IMR-90 (cell line): ENCODE measurements at places on chromosomes 11 and 22. TPM values are rescaled to one million over a fixed set of nuclear protein-coding genes. Genes with fewer than 3 reads are reported as not detected.

MS4A6E gene
- polyA plus RNA-seq: not detected in 2 replicates

GNG3 gene
- polyA plus RNA-seq: not detected in 2 replicates

ZP1 gene
- polyA plus RNA-seq: 1.2 and 1.6 TPM in 2 replicates

ANO3 gene
- polyA plus RNA-seq: 0.01 and 0.02 TPM in 2 replicates

SLC7A4 gene
- polyA plus RNA-seq: 0.03 and 0.06 TPM in 2 replicates

FAM111B gene
- 2.9 and 3.2 TPM in 2 replicates for polyA plus RNA-seq

SART1 gene
- polyA plus RNA-seq: 42.2 and 43.5 TPM in 2 replicates

DNA sequence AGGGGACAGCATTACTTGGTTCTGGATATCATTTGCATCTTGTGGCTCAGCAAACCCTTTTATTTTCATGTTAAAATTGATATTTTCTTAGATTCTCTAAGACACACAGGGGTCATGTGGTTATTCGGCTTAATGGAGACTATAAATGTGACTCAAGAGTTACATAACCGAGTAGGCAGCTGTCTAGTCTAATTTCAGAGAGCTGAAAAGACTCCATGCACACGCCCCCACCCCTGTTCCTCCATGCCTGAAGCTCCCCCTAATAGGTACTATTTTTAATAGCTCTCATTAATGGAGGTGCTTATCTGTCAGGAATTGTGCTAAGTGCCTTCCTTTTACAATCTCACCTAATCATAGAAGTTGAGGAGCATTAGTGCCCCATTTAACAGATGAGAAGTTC is 189.2 kb upstream of the ARHGAP20 start:
- no peak for DNase-seq

- DNase-seq: peak; percentile 28
Observed at GRCh38 chr11:35056391-35057093, 82.4 kb upstream of the CD44 start.

DNA sequence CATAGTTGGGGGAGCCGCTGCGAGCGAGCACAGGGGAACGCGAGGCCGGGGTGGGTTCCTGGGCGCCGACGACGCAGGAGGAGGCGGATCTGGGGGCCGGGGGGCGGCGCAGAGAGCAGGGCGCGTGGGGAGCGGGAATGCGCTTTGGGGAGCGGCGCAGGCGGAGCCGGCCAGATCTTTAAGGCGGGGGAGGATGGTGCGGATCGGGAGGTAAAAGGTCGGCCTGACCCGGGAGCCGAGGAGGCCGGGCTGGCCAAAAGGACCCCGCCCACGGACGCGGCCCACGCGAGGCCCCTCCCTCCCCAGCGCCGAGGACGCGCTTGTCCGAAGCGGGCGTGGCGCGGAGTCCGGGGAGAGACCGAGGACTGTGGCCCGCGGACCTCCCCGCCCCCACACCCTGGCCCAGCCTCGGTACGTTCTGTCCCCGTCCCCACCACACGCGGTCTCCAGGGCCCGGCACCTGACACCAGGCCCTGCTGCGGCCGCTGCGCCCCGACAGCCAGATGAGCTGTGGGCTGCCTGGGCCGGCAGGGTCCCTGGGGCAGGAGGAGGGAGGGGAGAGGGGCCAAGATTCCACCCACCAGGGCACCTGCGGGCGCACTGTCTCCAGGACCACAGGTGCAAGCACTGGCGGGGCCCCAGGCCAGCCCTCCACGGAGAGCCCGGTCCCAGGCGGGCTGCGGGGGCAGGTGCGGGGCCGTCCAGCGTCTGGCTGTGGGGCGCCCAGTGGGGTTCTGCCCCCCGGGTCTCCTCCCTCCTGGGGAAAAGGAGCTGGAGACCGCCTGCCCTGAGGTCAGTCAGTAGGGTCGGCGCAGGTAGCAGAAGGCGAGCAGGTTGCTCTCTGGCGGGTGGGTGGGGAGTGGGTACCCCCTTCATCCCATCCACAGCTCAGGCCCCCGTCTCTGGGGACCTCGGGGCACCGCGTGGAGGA is 10.9 kb downstream of the PIM3 start:
- no peak for DNase-seq

- DNase-seq: no peak
Observed at GRCh38 chr22:49896201-49896600, 22.0 kb downstream of the ALG12 start.

DNA sequence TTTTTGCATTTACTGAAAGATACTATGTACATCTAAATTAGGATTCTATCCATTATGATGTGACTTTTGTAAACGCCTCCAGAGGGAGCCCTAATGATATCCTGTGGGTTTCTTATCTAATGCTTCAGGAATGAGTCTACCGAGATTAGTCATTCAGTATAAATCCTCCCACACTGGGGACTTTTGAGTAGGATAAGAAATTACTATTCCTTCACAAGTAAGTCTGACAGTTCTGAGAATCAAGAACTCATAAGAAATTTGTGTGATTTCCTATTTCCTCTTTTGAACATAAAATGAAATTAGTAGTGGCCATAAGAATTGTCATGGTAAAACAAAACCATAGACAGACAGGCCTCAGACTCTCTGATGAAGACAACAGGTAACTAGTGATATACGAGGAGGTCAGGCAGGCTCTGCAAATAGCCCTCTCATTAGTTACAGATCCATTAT is 10.0 kb upstream of the OR5M1 start:
- peak; percentile 34 for DNase-seq

- DNase-seq: peak; percentile 85
Observed at GRCh38 chr11:12862696-12863469, 146.2 kb upstream of the RASSF10 start.

DNA sequence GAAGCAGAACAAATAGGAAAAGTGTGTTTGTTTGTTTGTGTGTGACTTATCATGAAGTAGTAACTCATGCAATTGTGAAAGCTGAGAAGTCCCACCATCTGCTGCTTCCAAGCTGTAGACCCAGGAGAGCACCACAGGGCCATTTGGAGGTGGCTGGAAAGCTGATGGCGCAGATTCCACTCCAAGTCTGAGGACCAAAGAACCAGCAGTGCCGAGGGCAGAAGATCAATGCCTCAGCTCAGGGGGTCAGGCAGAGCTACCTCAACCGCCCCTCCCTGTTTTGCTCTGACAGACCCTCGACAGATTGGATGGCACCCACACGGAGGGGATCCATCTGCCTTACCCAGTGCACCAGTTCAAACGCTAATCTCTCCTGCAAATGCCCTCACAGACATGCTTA is 896.2 kb downstream of the BRD1 start:
- DNase-seq: no peak

- DNase-seq: no peak
Observed at GRCh38 chr22:47602732-47603131, 840.3 kb downstream of the TBC1D22A start.

DNA sequence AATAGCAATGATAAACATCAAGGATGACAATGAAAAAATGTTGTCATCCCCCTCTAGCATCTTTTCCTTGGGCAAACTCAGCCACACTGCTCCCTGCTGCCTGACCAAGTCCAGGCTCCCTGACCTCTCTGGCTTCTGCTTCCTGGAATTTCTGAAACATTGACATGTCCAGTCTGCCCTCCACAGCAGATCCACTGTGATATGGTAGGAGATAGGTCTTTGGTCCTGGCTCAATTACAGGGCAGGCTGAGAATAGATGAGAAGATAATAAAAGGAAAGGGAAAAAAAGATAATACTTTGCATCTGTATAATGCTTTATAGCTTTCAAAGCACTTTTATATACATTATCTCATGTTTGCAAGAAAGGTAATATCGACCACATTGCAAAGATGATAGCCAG is 417.7 kb downstream of the BUD13 start:
- DNase-seq: no peak

DNA sequence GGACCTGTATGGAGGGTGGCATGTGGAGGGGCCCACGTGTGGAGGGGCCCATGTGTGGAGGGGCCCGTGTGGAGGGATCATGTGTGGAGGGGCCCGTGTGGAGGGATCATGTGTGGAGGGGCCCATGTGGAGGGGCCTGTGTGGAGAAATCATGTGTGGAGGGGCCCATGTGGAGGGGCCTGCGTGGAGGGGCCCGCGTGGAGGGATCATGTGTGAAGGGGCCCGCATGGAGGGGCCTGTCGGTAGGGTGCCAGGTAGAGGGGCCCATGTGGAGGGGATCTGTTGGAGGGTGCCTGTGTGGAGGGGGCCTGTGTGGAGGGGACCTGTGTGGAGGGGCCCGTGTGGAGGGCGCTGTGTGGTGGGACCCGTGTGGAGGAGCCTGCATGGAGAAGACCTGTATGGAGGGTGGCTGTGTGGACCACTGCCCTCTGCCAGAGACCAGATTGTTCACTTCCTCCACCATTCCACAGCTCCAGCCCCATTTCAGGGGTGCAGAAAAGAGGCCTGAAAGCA is 47.0 kb downstream of the IGLL5 start:
- no peak for DNase-seq

GRCh38 chr11:66985508-66986177 is 10.5 kb downstream of the C11orf86 start:
- no peak for DNase-seq

DNA sequence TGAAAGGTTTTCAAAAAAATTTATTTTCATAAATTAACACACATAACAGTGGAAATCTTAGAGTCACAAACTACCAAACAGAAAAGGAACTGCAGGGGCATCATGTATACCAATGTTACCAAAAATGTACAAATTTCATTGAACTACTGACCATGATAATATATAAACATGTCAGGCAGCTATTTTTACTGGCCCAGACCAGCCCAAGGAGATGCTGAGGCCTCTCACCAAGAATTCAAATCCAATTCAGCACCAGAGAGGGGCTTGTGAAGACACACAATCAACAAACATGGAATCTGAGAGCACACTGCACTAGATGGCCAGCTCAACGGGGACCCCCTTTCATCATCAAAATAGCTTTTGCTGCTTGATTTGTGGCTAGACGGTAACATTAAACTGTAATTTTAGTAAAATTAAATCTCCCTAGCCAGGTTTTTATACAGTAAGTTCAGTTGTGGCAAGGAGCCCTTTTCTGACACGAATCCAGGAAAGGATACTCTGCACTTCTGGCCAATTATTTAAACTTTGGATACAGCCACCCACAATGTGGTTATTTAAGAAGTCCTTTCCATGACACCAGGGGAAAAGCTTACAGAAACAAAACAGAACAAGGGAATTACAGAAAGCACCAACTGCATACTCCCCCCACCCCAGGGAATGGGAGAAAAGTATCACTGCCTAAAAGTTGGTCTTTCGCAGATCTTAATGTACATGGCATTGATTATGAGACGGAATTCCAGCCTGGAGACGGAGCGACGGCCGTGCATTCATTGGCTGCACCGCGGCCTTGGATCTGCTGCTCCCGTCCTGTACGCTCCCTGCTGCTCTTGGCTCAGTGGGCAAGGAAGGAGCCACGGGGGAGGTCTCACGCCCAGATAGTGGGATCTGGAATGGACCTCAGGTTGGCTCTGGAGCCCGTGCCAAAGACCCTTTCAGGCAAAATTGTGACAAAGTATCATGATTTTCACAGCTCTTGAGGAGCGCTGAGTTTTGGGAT is 19.6 kb upstream of the PISD start:
- DNase-seq: peak; percentile 60

- DNase-seq: no peak
Observed at GRCh38 chr11:100824041-100824809, 137.1 kb downstream of the ARHGAP42 start.

GRCh38 chr11:2526808-2527381 is 82.1 kb downstream of the KCNQ1 start:
- DNase-seq: no peak

DNA sequence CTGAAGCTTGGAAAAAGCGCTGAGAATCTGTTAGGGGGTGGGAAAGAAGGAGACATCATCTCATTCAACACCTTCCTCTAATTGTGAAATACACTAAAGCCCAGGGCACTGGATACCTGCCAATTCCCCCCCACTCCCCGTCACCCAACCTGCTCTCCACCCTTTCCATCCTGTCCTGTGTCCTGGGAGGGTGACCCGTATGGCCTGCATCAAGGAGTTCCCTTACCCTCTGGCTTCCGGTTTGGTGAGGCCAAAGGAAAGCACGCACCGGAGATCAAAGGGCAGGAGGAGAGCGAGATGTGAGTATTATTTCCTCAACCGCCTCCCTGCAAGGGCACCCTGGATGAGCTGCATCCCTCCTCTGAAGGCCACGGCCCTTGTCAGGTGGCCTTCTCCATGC is 65.0 kb upstream of the PTPRJ start:
- no peak for DNase-seq

GRCh38 chr22:39405346-39406085 is 5.9 kb downstream of the TAB1 start:
- peak; percentile 65 for DNase-seq

DNA sequence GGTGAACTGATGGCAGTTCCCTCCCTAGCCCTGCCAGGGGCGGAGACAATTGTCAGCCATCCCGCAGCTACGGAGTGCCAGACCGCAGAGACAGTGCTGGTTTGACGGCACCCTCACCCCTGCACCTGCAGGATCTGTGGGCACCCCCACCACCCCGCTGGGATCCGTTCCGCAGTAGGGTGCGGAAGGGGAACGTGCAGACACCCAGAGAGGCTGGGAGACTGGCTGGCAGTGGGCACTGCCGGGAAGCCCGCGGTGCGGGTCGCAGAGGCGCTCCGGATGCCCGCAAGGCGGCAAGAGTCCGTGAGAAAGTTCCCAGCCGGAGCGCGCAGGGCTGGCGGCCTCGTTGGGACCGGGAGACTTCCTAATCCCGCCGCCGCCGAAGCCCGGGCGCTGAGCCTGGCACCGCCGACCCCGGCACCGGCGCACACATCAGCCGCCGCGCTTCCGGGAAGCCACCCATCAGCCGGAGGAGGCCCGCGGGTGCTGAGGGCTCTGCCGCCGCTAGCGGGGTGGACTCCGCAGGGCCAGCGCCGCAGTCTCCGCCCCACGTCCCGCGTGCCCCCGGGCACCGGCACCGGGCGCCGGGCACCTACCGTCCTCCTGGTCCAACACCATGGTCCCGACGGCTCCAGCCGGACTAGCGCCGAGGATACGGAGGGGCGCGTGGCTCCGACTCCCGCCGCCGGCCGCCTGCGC is 4.3 kb upstream of the LMO1 start:
- DNase-seq: no peak

DNA sequence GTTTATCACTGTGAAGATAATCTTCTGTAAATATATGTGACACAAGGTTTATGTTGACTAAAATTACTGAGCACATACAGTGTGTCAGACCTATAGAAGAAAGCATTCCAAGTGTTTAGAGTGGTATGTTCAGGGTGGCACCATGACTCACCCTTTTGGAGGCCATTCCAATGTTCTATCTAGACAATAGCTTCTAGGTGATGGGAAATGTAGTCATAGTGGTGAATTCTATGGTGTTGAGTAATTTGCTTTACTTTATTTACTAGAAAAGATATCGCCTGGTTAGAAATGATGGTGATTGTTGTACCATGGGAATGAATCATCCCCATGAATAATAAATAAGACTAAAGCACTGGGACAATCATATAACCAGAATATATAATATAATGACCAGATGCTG is 72.9 kb upstream of the OR4C15 start:
- no peak for DNase-seq
